ENCODE measurements at places on chromosomes 6 and 20.

GRCh38 chr20:24583169-24583792 is 113.9 kb downstream of the SYNDIG1 start:
- H3K27me3 ChIP-seq, result no peaks in the 10 kb centered on the region
- H3K27ac ChIP-seq, result no peak overlapping the region
- DNase-seq, result no peak
- no peaks in the 10 kb centered on the region for H3K36me3 ChIP-seq
- no peaks in the 10 kb centered on the region for H3K4me1 ChIP-seq

GRCh38 chr6:129273161-129273560 is 390.2 kb downstream of the LAMA2 start:
- no peak overlapping the region for H3K4me3 ChIP-seq
- H3K27me3 ChIP-seq, result no peaks in the 10 kb centered on the region

DNA sequence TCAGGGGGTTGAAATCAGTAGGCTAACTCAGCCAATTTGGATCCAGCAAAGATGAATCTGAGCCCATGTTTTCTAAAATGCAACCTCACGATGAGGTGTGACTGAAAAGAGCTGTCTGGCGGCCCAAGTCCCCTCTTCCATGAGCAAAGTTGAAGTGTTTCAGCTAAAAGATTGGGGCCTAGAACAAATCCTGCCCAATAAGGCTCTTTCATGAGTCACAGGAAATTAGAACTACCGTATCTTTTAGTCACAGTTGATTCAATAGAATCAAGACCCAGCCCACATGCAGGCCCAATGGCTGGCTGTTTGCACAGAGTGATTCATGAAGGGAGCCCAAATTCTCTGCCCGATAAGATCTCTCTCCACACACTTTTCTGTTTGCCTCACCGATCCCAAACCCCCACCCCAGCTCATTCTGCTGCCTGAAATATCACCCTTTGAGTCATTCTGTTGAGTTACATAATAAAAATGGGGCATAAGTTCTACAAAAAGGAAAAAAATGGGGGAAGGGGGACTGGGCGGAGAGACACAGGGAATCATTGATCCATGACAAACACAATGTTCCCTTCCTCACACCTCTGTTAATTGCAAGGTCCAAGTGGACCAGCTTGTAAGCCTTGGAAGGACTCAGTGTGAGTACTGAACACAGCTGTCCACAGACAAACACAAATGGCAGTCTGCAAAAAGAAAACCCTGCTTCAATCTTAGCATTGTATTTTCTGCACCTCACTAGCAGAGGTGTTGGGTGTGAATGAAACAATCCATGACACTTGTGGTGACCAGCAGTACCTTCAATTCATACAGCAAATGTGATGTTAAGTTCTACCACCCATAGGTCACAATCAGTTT is 13.8 kb downstream of the FOXQ1 start:
- peaks cover 18% of the 10 kb centered on the region for H3K36me3 ChIP-seq
- H3K27ac ChIP-seq, result no peak overlapping the region
- no peak overlapping the region for H3K4me3 ChIP-seq
- H3K27me3 ChIP-seq, result peaks cover 14% of the 10 kb centered on the region
- peaks cover 7% of the 10 kb centered on the region for H3K4me1 ChIP-seq

DNA sequence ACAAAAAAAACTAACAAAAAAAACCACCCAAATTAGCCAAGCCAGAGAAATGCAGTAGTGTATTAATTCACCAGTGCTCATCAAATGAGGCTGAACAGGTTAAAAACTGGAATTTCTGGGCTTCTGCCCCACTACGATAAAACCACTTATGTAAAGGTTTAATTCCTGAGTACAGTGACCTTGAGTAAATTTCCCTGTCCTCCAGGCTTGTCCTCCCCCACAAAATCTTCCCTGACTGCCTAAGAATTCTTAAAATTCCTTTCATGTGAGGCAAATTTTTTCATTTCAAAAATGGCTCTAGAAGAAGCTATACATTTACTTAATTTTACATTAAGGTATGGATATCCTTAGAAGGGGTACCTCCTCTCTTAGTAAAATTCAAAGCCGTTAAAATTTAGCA is 80.1 kb upstream of the ID4 start:
- H3K36me3 ChIP-seq, result no peaks in the 10 kb centered on the region
- no peak overlapping the region for H3K27ac ChIP-seq
- no peaks in the 10 kb centered on the region for H3K27me3 ChIP-seq

DNA sequence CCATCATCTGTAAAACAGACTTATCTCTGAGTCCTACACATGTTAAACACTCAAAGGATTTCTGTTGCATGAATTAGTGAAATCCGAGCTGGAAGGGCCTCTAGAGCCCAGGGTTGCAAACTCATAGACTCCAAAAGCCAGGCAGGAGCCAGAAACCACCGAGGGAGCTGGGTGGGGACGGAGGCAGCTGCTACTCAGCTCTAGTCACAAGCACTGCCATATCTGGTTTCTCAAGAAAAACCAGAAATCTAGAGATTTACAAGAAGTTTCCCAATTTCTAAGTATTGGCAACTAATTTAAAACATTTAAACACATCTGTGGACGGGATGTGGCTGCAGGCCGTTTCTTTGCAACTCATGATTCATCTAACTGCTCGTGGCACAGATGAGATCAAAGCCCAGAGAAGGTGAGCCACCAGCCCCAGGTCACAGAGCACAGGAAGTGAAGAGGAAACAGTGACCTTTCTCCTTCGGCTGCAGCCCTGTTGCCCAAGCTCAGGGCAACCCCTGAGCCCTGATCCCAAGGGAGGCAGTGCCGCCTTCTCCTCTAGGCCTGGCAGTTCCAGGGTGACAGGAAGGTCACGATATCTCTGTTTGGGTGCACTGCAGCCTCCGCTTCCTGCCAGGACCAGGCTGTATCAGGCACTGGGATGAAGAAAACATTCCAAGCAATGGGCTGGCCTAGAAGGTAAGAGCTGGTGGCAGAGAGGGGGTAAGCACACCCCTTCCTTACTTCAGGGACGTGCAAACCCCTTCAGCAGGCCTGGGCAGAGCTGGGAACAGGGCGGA is 26.4 kb upstream of the PTGIS start:
- no peak for DNase-seq
- H3K27ac ChIP-seq, result no peak overlapping the region
- no peaks in the 10 kb centered on the region for H3K36me3 ChIP-seq

DNA sequence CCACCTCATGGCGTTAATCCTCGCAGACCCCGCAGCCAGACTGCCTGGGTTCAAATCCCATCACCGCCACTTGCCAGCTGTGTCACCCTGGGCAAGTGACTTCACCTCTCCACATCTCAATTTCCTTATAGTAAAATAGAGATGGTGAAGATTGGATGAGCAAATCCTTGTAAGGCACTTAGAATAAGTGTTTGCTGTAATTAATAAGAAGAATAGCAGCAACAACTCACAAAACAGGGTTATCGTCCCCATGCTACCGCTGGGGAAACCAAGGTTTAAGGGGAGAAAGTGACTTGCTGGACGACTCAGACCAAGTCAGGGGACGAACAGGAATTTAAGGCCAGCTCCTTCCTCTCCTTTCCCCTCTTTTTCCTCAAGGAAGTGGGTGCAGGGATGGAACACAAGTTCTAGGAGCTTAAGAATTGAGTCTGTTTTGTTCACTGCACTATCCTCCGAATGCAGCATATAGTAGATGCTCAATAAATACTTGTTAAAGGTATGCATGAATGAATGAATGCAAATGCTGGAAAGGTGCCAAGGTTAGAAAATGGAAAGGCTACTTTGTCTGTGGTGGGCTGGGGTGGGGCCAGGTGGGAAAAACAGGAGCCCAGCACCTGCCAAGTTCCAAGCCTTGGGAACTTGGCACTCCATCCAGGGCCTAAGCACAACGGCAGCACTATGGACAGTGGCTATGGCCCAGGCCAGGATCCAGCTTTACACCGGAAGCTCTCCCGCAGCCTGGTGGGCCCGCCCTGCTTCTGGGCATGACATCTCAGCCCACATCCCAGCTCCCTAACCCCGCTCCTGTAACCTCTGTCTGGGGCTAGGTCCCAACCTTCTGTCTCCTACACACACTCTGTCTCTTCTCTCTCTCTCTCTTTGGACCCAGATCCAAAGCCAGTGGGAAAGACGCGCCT is 4.9 kb upstream of the CDH22 start:
- H3K36me3 ChIP-seq, result no peaks in the 10 kb centered on the region
- H3K4me1 ChIP-seq, result peaks cover 13% of the 10 kb centered on the region
- no peak overlapping the region for H3K27ac ChIP-seq
- DNase-seq, result no peak

Measured in WTC11 (cell line).